Endothelial cell of umbilical vein (primary cell): ENCODE measurements at places on chromosomes 1 and 21. TPM values are rescaled to one million over a fixed set of nuclear protein-coding genes. Genes with fewer than 3 reads are reported as not detected.

DNA sequence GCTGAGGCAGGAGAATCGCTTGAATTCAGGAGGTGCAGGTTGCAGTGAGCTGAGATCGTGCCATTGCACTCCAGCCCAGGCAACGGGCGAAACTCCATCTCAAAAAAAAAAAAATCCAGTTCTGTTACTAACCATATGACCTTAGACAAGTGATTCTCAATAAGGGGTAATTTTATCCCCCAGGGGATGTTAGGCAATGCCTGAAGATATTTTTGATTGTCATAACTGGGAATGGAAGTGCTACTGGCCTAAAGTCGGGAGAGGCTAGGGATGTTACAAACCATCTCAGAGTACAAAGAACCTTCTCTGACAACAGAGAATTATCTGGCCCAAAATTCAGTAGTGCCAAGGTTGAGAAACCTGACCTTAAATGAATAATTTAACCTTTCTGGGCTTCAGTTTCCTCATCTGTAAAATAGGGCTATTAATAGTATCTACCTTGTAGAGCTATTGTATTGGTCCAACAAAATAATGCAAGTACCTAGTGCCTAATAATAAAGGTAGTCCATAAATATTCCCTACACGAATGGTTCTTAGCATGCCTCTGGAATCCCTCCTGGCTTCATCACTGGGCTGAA lies 5.8 kb upstream of the LMNA start:
- DNase-seq: no peak
- no peaks in the 10 kb centered on the region for H3K36me3 ChIP-seq
- peaks cover 26% of the 10 kb centered on the region for H3K4me1 ChIP-seq
- no peaks in the 10 kb centered on the region for H3K27me3 ChIP-seq
- no peak overlapping the region for H3K4me3 ChIP-seq

DNA sequence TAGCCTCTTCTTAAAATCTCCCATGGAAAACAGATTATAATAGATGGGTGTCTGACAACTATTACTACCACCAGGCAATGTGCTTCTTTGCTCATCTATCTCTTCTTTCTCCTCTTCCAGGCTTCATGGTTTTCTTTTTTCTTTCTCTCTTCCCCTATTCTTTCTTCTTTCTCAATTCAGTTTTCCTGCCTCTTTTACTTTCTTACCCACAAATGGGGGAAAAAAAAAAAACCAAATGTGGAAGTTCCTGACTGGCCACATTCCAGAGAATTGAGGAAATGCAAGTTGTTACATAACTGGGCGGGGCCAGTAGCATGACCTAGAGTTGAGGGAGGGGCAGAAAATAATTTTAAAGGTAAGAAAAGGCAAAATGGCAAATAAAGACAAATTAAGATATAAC lies 10.9 kb upstream of the SMG7 start:
- no peaks in the 10 kb centered on the region for H3K36me3 ChIP-seq
- peaks cover 4% of the 10 kb centered on the region for H3K27me3 ChIP-seq
- no peak for DNase-seq
- no peaks in the 10 kb centered on the region for H3K4me1 ChIP-seq

GRCh38 chr1:192969091-192969490 lies 90.1 kb downstream of the UCHL5 start:
- DNase-seq: no peak
- H3K27me3 ChIP-seq: no peaks in the 10 kb centered on the region
- no peak overlapping the region for H3K4me3 ChIP-seq
- H3K4me1 ChIP-seq: peaks cover 25% of the 10 kb centered on the region

GRCh38 chr1:197388801-197389200 lies 120.7 kb downstream of the CRB1 start:
- no peak overlapping the region for H3K27ac ChIP-seq
- no peaks in the 10 kb centered on the region for H3K27me3 ChIP-seq
- no peaks in the 10 kb centered on the region for H3K36me3 ChIP-seq

Gene BACH1
- total RNA-seq: 28.8 and 30.3 TPM in 2 replicates

GRCh38 chr1:193111641-193112090 lies 6.5 kb upstream of the GLRX2 start:
- no peaks in the 10 kb centered on the region for H3K36me3 ChIP-seq
- peaks cover 12% of the 10 kb centered on the region for H3K4me1 ChIP-seq
- no peak for DNase-seq
- no peaks in the 10 kb centered on the region for H3K27me3 ChIP-seq

Gene ALX3
- not detected in 2 replicates for total RNA-seq

DNA sequence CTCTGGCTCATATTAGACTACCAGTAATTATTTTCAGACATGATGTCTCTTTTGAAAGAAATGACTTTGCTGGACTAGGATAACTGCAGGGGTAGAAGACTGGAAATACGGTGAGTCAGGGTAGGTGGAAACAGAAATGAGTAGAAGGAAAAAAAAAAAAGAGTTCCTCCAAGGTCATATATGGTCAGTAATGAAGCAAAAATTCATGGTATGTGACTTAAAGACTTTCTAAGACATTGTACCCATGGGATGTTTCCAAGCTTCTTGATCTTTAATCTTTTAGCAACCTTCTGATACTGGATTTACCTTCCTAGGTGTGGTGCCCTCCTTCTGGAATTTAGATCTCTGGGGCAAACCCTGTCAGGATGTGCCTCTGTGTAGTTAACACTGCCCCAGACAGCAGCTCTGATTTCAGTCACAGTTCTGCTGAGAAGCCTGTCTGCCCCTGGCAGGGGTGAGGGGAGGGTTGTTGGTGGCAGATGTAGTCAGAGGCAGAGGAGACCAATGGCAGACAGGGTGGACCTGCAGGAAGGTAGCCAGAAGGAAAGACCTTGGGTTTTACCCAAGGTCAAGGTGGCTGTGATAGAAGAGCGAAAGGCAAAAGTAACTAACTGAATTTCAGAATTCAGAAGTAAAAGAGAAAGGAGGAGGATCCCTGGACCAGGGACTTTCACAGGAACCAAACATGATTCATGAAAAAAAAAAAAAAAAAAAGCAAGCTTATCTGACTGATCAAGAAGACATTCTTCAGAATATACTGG lies 44.1 kb upstream of the BCL10 start:
- peaks cover 80% of the 10 kb centered on the region for H3K4me1 ChIP-seq
- no peak overlapping the region for H3K4me3 ChIP-seq
- peak; percentile 81 for DNase-seq
- H3K27me3 ChIP-seq: no peaks in the 10 kb centered on the region
